ENCODE measurements at places on chromosomes 4 and X.
A peak's percentile ranks its signal among the peaks of the same experiment; 100 is the strongest.

DNA sequence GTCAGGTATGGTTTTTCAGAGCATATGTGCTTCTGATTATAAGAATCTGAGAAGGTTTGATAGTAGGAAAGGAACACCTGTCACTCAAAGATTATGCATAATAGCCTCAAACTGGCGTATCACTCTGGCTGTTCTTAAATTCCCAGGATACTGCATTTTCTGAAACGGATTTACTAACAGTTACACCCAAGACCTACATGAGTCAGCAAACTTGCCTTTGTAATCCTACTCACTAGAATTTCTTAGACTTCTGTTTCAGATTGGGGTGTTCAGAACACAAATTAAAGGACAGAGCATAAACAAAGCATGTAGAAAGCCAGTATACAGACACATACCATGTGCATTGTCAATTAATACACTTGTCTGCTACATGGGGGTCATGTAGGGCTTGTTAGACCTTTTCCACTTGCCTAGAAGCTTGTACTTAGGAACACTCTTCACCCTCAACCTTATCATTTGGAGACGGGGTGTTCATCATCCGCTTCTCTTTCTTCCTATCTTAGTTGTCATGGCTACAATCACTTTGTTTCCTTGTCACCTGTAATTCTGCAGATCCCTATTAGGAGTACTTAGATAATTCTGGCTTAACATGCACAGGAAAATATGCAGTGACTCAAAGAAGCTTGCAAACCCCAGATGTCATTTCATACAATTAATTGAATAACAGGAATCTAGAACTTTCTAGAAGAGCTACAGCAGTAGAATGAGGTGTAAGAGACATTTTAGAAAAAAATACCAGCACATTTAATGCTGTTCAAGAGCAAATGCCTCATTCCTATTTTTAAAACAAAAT lies 593.0 kb upstream of the TENM3 start:
- DNase-seq: no peak

DNA sequence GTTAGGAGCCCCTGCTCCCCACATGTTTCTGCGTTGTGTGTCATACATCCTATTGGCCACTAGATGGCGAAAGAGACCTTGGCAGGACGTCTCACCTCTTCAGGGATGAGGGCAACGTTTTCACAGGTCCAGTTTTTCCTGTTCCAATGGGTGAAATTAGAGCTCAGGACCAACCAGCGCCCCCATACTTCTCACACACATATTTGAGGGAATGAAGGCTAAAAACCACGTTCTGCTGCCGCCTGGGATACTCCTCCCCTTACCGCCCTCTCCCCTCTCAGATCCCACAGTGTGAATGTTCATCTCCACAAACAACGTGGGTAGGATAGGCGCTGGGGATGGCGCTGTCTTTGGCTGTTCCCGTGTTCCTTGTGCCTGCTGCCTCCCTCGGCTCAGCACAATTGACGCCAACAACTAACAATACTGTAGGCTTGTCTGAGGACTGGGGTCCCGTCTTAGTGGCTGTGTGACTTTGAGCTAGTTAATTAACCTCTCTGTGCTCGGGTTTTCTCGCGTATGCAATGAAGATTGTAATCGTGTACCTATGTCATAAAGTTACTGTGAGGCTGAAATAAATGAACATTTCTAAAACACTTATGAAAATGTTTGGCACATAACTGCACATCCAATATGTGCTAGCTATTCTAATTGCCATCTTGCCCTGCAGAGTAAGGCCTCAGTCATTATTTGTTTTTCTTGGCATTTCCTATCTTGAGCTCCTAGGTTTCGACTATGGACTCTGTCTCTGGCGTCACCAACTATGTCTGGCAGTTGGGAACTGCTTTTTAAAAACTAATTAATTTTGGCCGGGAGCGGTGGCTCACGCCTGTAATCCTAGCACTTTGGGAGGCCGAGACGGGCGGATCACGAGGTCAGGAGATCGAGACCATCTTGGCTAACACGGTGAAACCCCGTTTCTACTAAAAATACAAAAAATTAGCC lies 181.3 kb upstream of the STK26 start:
- DNase-seq: no peak

DNA sequence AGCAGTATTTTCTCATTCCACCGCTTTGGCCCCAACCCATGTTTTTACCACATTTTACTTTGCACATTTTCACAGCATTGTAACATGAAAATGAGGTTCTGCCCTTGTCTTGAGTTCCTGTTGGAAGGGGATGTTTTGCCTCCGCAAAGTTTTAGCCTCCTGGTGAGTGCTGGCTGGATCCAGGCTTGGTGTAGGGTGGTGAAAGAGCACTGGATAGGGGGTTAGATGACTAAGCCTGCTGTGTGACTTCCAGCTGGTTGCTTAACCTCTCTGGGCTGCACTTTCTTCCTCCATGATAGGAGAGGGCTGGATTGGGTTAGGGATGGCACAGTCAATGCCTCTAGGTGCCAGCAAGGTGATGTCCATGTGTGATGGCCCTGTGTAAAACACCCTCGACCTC lies 28.9 kb downstream of the CYTL1 start:
- DNase-seq: no peak

DNA sequence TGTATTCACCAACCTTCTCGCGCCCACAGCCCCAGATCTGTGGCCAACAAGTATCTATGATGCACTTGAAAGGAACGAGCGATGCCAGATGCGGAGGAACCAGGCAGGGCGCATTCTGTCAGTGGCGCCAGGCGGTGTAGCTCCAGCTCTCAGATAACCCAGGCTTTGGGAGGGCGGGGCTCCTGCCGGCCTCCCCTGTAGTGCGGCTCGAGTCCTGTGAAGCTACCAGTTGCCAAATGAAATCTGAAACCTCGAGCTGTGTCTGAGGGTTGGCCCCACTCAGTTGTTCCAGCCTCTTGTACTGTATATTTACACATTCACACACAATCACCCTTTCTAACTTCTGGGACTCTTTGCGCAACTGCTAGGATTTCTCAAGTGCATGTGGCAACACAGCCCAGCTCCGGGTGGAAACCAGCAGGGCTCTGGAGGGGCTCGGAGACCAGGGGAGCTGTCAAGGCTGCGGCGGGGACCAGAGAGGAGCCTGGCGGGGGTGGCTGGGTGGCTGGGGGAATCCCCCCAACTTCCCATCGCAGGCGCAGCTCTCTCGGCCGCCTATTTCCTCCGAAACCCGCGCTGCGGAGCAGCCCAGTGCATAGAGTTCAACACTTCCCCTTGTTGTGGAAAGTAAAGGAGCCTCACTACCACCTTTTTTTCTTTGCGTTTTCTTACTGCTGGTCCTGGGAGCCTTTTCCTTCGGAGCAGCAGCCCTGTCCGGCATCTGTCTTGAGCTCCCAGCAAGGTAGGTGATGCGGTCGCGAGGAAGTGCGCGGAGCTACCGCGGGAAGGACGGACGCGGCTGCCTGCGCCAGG lies at the start of gene ARHGAP24:
Gene ARHGAP24, plus strand, starts transcription at position 333 of the 813 bp plus-strand sequence.
- DNase-seq: peak; percentile 9

DNA sequence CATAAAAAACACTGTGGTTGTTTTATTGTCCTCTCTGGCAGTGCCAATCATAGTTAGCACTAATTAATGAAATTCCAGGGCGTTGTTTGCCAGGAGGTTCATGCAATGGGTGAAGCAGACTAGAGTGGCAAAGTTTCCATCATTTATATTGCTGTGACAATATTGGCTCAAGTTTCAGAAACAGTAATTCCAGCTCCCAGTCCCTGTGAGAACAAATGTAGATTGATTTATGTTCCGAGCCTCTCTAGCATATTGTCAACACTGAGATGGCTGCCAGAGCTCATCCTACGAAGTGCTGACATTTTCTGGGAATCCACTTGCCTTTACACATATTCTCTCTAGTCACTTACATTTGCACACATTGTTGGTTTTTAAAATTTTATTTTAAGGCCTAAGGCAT lies 440.0 kb upstream of the IGFBP7 start:
- no peak for DNase-seq

DNA sequence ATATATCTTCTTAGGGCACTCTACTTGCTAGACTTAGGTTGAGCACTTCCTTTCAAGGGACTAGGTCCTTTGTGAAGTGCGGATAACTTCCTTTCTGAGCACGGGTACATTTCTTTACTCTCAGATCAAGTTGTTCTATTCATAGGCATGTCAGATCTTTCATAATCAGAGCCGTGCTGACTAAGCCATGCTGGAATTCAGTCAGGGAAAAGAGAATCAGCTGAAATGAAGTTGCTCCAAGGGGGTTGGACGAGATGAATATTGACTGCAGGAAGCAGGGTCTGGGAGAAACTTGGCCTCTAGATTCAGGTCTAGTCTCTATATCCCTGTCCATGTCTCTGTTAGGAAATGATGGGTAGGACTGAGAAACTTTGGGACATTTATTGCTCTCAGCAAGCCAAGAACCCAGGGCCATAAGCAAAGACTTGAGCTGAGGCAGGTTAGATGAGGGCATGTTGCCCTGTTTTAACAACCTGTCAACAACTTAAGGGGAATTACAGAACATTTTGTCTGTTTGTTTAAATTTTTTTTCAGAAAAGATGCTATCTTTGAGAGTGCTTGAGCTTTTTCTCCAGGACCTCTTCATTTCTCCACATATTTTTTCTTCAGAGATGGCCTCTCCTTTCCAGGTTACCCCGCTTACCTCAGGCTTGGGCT lies 28.3 kb downstream of the AREG start:
- no peak for DNase-seq

- no peak for DNase-seq
Observed at GRCh38 chr4:78551420-78552351, at the start of gene ANXA3. Gene ANXA3, plus strand, starts transcription at chr4:78551770. Its CDS starts 2,704 bp downstream, at chr4:78554474.

GRCh38 chr4:99190336-99190735 lies 28.7 kb downstream of the ADH6 start:
- DNase-seq: no peak

DNA sequence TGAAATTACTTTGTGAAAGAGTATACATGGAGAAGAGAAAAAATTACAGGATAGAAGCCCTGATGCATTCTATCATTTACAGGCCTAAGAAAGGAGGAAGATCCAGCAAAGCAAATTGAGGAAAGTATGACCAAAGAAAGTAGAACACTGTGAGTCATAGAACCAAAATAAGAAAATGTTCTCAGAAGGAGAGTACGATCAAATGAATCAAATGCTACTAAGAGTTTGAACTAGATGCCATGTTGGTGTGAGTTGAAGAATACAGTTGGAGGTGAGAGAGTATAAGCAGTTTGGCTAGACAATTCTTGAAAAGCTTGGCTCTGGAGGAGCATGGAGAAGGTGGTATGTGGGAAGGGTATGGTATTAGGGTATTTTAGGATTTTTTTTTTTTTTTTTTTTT lies 161.8 kb downstream of the RPA4 start:
- no peak for DNase-seq

DNA sequence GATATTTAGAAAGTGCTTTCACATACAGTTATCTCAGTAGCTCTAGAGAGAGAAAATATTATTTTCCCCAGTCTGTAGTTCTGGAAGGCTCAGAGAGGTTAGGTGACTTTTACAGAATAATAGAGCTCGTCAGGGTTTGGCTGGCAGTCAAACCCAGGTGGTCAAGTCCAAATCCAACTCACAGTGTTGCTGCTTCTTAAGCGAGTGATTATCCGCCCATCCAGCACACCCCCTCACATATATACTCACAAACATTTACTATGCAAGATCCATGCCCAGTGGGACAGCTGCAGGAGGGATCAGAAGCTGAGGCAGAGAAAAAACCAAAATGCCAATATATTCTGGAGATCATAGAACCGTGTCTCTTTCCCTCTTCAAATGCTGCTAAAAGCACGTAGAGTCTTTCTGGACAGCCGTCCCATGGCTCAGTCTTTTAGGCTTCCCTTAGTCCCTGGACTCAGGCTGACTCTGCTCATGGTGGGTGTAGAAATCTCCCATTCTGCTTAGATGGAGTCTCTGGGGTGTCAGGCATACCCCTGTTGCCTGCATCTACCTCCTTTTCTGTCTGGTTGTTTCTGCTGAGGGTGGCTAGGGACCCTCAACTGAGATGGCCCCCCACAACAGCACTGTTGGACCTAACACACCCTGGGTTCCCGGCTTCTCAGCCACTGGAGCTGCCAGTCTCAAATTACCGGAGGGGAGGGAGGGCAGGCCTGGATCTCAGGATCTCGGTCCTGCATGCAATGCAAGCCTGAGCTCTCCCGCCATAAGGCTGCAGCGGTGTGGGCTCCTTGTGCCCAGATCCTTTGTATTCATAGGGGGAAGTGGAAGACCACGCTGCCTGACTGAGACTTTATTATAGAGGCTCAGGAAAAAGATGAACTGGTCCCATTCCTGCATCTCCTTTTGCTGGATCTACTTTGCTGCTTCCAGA lies at the start of gene CHRNA9:
Gene CHRNA9, plus strand, starts transcription at position 743 of the 934 bp plus-strand sequence. Its CDS starts 135 bp downstream, at position 878.
- no peak for DNase-seq

Measured in hypothalamus (tissue), 51 donors.